ENCODE measurements at places on chromosomes 3 and 15. TPM values are rescaled to one million over a fixed set of nuclear protein-coding genes. Genes with fewer than 3 reads are reported as not detected.
A peak's percentile ranks its signal among the peaks of the same experiment; 100 is the strongest.

Gene DUOX2
- not detected for total RNA-seq

Gene SLITRK3
- total RNA-seq, result 1.1 TPM

DNA sequence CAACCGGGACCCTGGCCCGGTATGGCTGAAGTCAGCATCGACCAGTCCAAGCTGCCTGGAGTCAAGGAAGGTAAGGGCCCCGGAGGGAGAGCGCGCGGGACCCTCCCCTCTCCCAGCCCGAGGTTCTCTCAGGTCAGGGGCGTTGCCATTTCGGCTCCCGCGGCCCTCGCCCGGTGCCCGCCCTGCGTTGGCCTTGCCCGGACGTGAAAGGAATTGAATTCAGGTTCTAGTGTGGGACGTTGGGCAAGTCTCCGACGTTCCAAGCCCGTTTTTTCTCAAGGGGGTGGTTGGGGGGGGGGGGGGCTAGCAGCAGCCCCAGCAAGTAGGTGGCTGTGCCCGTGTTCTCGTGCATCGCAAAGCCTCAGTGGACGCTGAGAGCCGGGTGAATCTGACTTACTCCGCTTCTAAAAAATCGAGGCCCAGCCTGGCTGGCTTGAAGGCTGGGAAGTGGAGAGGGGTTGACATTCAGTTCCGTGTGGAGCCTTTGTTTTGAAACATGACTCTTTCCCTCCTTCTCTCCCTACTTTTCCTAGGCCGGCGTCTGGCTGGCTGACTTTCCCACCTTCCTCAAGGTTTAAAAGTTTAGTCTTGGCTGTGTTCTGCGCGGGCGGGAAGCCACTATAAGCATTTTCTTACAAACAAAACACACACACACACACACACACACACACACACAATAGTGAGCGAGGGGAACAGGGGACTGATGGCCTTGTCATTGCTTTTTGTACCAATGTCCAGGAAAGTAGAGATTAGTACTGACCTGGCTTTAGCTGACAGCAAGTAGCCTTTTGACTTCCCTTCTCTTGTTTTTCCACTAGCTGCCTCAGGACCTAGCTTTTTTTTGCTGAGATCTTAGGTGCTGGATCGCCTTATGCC is at the start of gene UTS2B:
UTS2B (minus strand) TSS at position 873 of the 876 bp plus-strand sequence. CDS start 48,337 bp downstream, outside the sequence.
- DNase-seq, result peak; percentile 61
- H3K27ac ChIP-seq, result peak within 1 kb of the TSS; percentile 73
- H3K36me3 ChIP-seq, result no peaks in the 10 kb centered on the region
- H3K27me3 ChIP-seq, result peaks cover 4% of the 10 kb centered on the region
- peak within 1 kb of the TSS; percentile 97 for H3K4me3 ChIP-seq

GRCh38 chr3:45442679-45443253 is 54.4 kb downstream of the LARS2 start:
- peaks cover 16% of the 10 kb centered on the region for H3K4me1 ChIP-seq
- DNase-seq, result no peak
- H3K4me3 ChIP-seq, result no peak overlapping the region
- no peaks in the 10 kb centered on the region for H3K27me3 ChIP-seq

GRCh38 chr3:43695863-43696262 is 5.1 kb downstream of the ABHD5 start:
- H3K27me3 ChIP-seq, result no peaks in the 10 kb centered on the region
- no peak for DNase-seq
- H3K27ac ChIP-seq, result no peak overlapping the region

DNA sequence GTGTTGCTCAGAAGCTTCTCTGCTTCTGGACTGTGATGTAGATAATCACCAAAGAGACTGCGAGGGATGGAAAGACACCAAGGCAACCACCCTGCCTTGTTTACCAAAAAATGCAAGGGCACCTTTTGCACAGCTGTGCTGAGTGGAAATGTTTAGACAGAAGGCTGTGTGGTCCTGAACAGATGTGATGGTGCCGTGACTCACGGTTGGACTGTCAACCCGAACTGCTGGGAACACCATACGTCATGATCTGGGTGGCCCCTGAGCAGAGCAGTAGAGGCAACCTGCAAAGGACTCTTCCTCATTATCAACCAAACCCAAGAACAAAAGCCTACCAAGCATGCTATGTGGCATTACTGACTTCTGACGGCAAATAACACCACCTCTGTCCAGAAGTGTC is 61.3 kb upstream of the LPP start:
- no peaks in the 10 kb centered on the region for H3K4me1 ChIP-seq
- H3K27me3 ChIP-seq, result no peaks in the 10 kb centered on the region

DNA sequence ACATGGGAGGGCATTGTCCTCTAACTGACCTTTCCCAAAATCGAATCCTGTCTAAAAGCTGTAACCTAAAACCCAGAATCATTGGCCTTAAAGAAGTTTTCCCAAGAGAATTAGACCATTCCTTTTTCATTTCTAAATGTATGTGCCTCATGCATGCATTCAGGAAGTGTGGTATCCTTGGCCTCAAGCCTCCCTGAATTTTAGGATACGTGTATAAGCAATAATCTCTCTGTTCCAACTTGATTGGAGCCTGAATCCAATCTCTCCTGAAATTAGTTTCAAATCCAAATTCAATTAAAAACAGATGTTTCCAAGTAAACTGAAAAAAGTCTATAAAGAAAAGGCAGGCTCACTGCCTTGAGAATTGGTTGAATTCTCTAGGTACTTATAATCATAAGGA is 86.0 kb upstream of the VEPH1 start:
- H3K27me3 ChIP-seq, result no peaks in the 10 kb centered on the region
- no peaks in the 10 kb centered on the region for H3K4me1 ChIP-seq
- H3K27ac ChIP-seq, result no peak overlapping the region
- DNase-seq, result no peak
- no peak overlapping the region for H3K4me3 ChIP-seq

- peaks cover 12% of the 10 kb centered on the region for H3K36me3 ChIP-seq
- no peaks in the 10 kb centered on the region for H3K4me1 ChIP-seq
- no peak overlapping the region for H3K4me3 ChIP-seq
- no peak overlapping the region for H3K27ac ChIP-seq
- DNase-seq, result no peak
These were observed 32.9 kb upstream of the SLC22A13 start for GRCh38 chr3:38232701-38233100.

GRCh38 chr3:15332405-15333098 is at the start of gene SH3BP5:
Gene SH3BP5, minus strand, starts transcription at chr3:15332586. Its CDS starts 178 bp downstream, at chr3:15332408.
- H3K27me3 ChIP-seq, result peaks cover 33% of the 10 kb centered on the region
- H3K36me3 ChIP-seq, result no peaks in the 10 kb centered on the region
- H3K4me3 ChIP-seq, result peak within 1 kb of the TSS; percentile 85
- no peak within 1 kb of the TSS for H3K27ac ChIP-seq
- H3K4me1 ChIP-seq, result peaks cover 20% of the 10 kb centered on the region
